Bronchus fibroblast of lung (primary cell): ENCODE measurements at places on chromosomes 5 and 9. TPM values are rescaled to one million over a fixed set of nuclear protein-coding genes. Genes with fewer than 3 reads are reported as not detected.

PCDHAC2 gene
- not detected in 2 replicates for total RNA-seq

HTR1A gene
- not detected in 2 replicates for total RNA-seq

MEIKIN gene
- total RNA-seq: not detected in 2 replicates

SLC25A25 gene
- total RNA-seq: 11.1 and 11.4 TPM in 2 replicates

SLC2A6 gene
- 20.0 and 21.0 TPM in 2 replicates for total RNA-seq
